ENCODE measurements at places on chromosomes 7 and 10.

- DNase-seq, result no peak
Observed at GRCh38 chr7:33190688-33191304, 61.4 kb downstream of the BBS9 start.

DNA sequence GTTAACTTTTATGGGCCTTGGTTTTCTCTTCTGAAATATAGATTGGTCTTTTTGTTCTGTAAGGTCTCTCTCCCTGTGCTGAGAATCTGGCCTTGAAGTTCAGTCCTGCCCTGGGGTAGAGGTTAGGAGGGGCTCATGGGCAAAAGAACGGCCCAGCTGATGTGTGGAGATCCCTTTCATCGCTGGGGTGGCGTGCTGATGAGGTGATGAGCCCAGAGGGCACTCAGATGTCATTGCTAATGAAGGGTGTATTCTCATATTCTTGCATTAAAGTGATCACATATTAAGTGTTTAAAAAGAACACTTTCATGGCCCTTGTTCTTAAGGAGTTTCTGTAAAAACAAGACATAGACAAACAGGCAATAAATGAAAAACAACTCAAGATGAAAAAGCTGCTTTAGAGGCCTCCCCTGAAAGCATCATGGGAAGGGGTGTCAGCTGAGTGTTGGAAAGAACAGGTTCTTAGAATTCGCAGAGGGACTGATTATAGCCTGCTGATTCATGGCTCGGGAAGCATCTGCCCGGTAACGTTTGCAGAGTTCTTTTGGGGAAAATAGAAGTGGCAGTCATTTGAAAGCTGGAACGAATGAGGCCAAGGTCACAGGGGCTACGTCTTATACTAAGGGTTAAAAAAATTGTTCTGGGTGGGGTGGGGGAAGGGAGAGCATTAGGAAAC is 72.5 kb upstream of the GPR158 start:
- DNase-seq, result no peak

- DNase-seq, result no peak
Observed at GRCh38 chr7:28953633-28954032, 4.5 kb downstream of the TRIL start.

- DNase-seq, result no peak
Observed at GRCh38 chr10:69574571-69574978, 1.4 kb upstream of the NEUROG3 start.

DNA sequence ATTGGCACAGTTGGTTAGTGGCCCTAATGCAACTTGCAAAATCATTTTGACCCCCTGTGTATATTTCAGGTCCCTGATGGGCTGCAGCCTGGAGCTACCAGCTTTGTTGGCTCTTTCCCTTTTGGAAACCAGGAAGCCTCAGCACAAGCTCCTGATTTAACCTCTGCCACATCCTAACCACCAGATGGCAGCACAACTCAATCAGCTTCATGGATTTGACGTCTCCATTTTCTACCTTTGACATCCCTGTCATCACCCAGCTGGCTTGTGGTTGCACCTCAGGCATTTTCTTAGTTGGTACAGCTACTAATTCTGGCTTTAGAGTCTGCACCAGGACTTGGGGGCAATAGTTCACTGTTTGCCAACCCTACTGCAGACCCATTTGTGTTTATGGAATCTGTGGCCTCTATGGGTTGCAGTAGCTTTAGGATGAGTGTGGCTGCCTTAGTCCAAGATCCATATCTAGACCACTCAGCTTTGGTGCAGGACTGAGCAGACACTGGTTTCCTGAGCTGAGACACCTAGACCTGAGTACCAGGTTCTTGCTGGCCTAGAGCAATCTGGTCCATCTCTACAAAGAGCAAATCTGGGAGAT is 456.2 kb downstream of the REEP3 start:
- no peak for DNase-seq

DNA sequence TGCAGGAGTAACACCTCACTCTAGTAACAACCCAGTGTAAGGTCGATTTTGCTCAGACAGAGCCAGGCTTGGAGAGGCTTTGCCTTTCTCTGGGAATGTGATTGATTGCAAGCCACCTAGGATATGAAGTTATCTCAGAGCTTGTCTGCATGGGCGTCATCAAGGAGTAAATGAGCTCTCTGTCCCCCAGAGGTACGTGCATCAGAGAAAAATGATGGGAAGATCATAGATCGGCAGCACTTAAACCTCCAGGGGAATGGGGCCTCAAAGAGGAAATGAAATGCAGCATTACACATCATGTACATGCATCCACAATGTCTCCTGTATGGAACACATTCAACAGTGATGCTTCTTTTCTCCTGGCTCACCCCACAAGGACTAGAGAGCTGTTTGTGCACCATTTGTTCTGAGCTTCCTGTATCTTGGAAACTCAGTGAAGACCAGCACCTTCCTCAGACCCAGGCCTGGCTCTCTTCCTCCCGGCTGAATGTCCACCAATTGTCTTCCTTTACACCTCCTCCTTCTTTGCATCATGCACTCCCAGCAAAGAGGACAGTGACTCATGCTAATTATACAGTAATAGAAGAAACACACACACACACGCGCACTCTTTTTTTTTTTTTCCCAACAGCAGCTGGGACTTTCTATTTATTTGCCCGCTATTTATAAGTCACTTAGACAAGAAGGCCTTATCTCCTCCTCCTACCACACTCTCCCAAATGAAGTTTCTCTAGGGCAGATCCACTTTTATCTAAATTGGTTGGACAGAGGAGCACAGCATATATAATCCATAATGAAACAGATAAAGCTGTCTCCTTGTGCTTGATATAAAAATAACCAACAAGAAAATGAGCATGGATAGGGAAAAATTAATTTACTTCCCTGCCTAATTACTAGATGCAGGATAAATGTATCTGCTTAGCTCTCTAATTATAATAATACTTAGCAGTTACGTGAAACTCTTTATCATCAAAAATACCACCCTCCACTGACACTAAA is 990.7 kb downstream of the CCSER2 start:
- DNase-seq, result no peak

DNA sequence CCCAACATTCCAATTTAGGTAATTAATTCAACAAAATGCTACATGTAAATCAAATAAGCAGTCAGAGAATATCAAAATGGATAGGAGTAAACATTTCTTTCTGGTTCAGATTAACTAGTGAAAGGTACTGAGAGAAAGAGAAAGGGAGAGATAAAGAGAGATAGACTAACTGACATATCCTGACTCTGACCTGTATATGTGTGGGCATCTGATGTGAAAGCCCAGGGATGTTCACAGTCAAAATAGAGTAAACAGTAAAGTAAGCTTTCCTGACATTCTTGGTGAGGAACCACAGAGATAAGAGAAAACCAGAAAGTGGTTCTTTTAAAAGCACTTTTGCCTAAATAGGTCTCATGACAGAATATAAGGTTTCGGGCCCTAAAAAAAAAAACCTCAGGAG is 37.5 kb upstream of the ANK3 start:
- DNase-seq, result no peak

- no peak for DNase-seq
Observed at GRCh38 chr10:99937630-99938029, 72.1 kb downstream of the DNMBP start.

- peak; percentile 55 for DNase-seq
Observed at GRCh38 chr10:30970760-30971460, 60.8 kb downstream of the ZNF438 start.

- no peak for DNase-seq
Observed at GRCh38 chr10:103845972-103846371, 9.4 kb downstream of the SH3PXD2A start.

DNA sequence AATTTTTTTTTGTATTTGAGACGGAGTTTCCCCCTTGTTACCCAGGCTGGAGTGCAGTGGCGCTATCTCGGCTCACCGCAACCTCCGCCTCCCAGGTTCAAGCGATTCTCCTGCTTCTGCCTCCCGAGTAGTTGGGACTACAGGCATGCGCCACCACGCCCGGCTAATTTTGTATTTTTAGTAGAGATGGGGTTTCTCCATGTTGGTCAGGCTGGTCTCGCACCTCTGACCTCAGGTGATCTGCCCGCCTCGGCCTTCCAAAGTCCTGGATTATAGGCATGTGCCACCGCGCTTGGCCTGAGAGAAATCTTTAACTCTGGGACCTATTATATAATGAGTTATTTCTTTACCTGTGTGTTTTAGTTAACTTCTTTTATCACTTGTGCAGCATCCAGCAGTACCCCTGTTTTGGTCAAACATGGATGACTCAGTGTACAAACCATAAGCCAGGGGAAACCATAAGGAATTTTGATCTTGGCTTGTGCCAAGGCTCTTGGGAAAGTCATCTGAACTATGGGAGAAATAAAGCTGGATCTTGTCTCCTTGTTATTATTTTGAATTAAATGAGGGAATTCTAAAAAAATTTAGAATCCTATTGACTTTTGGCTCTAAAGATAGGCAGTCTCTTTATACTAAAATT is 23.6 kb upstream of the ZRANB1 start:
- DNase-seq, result peak; percentile 7

- no peak for DNase-seq
Observed at GRCh38 chr7:1210321-1210978, 22.2 kb upstream of the UNCX start.

GRCh38 chr7:44259547-44260457 is 59.0 kb downstream of the YKT6 start:
- peak; percentile 31 for DNase-seq

DNA sequence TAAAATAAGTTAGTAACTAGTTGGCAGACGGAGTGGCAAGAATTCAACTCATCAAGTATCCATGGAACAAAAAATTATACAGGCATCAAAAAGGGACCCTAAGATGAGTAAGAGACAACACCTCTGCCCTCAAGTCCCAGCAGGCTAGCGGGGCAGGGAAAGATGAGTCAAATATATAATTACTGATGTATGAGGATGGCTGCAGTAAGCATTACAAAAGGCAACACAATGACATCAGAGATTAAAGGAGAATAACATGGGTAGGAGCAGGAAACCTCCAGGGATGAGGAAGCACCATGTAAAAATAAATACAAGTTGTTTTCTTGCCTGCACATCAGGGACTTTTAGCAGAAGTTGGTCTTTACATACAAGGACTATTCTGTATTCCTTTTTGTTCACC is 49.4 kb downstream of the SCRN1 start:
- no peak for DNase-seq

- DNase-seq, result no peak
Observed at GRCh38 chr10:71457908-71458307, 61.2 kb downstream of the CDH23 start.

GRCh38 chr10:10208196-10208595 is 809.5 kb upstream of the CELF2 start:
- DNase-seq, result no peak

DNA sequence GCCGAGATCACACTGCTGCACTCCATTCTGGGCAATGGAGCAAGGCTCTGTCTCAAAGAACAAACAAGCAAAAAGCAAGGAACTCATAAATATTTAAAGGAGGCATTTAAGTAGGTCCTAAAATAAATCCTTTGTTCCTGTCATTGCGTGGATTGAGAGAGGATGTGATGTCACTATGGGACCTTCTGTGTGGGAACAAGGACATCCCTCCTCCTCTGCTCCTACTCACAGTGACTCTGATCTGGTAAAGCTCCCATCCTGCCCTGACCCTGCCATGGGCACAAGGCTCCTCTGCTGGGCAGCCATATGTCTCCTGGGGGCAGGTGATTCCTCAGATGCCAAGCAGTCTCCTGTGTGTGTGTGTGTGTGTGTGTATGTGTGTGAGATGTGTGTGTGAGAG is 74.1 kb upstream of the PRSS58 start:
- DNase-seq, result no peak

DNA sequence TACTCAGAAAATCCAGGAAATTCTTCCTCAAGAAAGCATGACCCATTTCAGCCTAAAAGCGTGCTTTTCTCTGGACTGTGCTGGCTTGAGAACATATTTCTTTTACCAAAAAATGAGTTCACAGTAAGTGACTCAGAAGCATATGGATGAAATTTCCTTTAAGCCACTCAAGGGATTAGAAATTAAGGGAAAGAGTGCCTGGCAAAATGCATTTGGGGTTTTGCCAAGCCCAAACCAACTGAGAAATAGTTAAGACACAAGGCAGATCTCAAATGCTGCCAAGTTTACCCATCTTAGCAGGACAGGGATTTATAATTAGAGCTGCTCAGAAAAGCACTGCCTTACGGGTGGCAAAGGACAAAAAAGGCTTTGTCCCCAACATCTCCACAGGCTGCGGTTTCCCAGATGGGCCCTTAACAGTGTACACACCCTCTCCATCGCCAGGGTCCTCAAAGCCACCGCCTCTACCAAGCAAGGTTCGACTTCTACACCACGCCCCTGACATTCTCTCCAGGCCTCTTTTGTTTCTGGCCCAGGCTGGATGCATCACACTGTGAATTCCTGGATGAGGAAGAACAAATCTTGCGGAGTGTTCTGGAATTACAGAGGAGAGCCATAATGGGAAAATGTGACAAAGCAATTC is 30.1 kb upstream of the CDHR3 start:
- no peak for DNase-seq

GRCh38 chr7:14009453-14010418 is 20.3 kb upstream of the ETV1 start:
- DNase-seq, result no peak

- no peak for DNase-seq
Observed at GRCh38 chr10:13231190-13231589, 3.0 kb downstream of the UCMA start.

DNA sequence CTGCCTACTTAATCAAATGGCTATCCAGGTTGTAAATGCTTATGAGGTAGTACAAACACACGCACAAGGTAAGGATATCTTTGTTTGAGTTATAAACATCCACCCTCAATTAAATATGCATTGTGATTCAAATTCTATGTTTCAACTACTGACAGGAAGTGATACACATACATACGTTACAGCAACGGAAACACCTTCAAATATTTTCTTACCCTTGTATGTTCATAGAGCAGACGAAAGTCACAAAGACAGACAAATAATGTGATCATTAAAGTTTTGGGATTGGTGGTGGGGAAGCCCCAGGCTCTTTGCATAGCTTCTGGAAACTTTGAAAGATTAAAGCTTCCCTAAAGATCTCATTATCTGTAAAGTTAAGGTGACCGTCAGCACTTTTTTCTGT is 521.0 kb downstream of the PARD3 start:
- no peak for DNase-seq

DNA sequence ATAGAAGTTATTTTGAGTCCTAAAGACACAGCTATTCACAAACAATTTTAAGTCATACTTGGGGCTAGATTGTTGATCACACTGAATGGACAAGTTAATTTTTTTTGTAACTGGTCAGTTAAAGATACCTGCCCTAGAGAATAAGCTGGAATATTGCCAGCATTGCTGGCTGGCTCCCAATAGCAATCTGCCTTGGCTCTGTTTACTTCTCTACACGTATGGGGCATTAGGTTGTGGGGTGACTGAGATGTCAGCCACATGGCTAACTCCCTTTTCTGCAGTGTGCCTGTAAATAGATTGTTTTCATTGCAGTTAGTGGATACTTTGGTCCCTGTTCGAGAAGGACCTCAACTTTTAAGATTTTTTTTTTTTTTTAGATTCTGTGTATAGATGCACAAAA is 128.2 kb downstream of the SEMA3E start:
- DNase-seq, result no peak

- no peak for DNase-seq
Observed at GRCh38 chr7:116812860-116813259, 49.5 kb upstream of the CAPZA2 start.

DNA sequence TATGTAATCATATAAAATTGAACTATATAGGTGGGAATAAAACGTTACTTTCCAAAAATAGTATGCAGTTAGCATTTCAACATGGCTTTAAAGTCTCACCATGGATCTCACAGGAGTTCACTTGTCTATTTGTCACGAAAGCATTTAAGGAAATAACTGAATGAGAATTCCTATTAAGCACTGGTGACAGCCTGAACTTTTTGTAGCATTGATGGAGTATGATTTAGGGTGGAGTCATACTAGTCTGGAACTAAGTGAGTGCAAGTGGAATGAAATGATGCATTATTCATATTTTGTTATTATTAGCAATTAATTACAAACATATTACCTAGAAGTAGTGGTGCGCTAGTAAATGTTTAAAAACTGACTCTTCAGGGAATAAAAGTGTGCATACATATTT is 26.0 kb upstream of the HIBADH start:
- DNase-seq, result no peak
